GM13977 (cell line): ENCODE measurements at places on chromosomes 11 and 22.

GRCh38 chr22:30169002-30169401, 77.6 kb downstream of the LIF start:
- no peak for DNase-seq

DNA sequence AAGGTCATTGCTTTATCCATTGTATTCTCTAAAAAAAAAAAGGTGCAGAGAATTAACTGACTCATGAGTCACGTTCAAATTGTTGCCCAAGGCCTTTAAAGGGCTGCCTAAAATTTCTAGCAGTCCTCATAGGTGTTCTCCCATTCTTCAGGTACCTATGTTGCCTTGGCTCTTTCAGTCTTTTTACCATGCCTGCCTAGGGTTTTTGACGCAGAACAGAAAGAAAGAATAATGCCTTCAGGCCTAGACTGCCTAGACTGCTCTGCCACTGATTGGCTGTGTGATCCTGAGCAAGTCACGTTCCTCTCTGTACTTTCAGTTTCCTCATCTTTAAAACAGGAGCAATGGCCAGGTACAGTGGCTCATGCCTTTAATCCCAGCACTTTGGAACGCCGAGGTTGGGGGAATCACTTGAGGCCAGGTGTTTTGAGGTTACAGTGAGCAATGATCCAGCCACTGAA, 21.5 kb downstream of the CTSC start:
- no peak for DNase-seq

DNA sequence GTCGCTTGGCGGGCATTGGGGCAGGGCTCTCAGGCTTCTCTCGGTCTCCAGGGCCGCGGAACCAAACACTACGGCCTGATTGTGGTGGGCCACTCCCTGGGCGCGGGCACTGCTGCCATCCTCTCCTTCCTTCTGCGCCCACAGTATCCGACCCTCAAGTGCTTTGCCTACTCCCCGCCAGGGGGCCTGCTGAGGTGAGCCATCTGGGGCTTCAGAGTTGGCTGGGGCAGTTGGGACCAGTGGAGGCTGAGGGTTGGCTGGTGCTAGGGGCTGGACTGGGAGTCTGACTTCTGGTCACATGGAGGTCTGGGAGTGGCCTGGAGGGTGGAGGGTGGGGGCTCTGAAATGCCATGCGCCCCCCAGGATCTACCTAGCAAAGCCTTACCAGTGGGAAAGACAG, 15.3 kb upstream of the MYRF start:
- no peak for DNase-seq

- no peak for DNase-seq
These were observed 131.4 kb downstream of the DCDC1 start for GRCh38 chr11:31237819-31238760.

- no peak for DNase-seq
These were observed 1768.6 kb downstream of the LRRC4C start for GRCh38 chr11:39690856-39691255.

DNA sequence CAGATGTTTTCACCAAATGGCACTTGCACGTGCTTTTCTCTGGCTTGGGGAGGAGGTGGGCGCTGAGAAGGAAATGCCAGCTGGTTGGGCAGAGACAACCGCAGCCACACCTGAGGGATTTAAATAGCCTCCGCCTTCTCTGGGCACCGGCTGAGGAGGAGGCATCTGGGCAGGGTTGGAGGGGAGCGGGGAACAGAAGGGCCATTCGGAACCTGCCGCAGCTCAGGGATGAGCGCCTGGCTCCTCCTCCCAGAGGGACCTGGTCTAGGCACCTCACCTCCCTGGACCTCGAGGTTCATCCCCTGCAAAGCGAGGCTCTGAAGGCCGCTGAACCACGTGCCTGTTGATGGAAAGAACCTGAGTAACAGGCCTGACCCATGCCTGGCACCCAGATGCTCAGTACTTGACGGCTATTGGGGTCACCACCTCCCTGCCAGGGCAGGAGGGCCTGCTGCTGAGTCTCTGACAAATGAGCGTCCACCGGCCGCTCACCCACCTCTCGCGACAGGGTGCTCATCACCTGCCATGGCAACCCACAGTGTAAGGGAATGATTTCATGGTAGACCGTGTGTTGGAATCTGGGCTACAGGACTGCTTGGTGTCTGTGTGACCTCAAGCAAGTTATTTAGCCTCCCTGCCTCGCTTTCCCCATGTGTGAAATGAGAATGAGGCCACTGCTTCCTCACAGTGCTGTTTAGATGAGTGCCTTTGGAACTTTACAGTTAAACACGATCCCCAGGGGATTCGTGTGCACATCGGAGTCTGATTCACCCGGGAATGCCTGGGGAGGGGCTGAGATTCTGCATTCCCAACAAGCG, 2.0 kb upstream of the KDELR3 start:
- no peak for DNase-seq

DNA sequence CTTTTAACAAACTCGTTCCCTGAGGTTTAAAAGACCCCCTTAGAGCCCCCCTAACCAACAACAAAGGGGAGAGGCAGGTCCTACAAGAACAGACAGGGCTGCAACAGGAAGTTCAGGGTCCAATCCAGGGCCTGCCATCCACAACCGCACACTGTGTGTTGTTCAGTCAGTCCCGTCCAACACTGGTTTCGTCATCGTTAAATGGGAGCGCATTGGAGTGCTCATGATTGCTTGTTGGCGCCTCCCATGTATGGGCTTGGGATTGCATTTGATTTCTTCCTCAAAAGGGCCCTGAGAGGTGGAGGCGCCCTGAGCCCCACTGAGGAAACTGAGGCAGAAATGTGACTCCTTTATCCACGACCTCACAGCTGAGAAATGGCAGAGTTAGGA, 174.1 kb downstream of the MN1 start:
- DNase-seq, result no peak

DNA sequence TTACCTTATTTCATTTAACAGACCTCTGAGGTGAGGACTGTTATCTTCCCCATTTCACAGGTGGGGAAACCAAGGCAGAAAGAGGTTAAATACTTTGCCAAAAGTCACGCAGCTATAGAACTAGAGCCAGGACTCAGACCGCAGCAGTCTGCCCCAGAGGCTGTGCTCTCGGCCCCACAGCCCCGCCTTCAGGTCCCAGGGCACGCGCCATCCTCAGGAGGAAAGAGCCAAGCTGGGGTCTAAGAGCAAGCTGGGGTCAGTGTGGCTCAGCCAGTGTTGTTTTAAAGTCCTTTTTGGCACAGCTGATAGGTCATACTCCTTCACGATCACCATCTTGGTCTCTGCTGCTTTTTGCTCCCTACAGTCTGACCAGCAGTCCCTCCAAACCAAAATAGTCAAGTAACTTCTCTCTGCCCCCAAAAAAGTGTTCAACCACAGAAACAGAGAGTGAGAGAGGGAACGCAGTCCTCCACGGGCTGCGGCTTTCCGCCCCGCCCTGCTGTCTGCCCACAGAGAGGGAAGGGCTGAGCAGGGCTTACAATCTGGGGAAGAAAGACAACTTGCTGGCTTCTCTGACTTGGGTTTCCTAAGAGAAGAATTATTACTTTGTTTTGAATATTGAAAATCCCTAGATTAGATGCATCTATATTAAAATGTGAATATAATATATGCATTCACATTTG, 137.2 kb upstream of the OPCML start:
- no peak for DNase-seq

- no peak for DNase-seq
These were observed 28.6 kb upstream of the BID start for GRCh38 chr22:17802822-17803221.

GRCh38 chr22:27450448-27450847, 351.1 kb downstream of the MN1 start:
- no peak for DNase-seq

DNA sequence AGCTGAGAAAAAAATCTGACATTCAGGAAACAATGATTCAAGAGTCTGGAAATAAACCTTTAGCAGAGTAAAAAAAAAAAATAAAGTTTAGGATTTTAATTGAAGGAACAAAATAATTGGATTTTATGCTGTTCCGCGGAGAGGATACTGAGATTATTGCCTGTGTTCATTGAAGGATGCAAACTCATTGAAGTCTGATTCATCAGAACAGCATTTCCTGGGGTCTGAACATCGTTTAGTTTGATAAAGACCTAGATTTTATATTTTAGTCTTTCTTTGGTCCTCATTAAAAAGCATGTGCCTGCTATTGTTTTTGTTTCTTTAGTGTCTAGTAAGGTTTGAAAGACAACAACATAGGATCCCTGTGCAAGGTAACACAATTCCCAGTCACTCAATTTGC, 4.5 kb downstream of the TLCD5 start:
- DNase-seq, result no peak

DNA sequence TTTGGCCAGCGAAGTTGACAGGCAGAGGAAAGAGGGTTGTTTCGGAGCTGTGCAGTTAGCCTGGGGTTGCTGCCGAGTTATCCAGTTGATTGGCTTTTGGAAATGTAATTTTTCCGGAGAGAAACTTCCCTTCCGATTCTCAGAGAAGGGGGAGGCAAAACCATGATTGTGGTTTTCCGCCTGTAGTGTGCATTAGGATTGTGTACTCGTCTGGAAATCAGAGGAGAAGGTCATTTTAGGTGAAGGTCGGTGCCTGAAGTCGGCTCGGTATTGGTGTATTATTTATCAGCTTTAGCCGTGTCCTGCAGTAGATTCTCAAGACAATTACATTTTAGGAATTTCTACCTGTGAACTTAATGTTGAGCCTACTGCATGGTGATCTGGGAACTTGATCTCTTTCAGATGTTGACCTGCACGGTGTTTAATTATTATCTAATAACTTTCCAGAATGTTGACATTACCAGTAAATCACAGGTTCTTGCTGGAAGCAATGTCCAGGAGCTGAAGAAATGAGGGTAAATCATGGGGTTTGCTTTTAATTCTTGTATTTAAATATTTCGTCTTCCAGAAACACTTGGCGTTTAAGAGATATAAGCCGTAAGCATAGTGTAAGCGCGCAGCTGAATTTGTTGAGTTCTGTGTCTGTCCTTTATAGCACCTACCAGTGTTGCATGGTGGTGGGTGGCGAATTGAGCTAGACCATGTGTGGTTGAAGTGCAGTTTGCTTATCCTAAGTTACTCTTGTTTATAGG, 1.3 kb downstream of the ARHGEF12 start:
- no peak for DNase-seq

- DNase-seq, result no peak
These were observed 6.1 kb downstream of the MPZL3 start for GRCh38 chr11:118245936-118246562.

DNA sequence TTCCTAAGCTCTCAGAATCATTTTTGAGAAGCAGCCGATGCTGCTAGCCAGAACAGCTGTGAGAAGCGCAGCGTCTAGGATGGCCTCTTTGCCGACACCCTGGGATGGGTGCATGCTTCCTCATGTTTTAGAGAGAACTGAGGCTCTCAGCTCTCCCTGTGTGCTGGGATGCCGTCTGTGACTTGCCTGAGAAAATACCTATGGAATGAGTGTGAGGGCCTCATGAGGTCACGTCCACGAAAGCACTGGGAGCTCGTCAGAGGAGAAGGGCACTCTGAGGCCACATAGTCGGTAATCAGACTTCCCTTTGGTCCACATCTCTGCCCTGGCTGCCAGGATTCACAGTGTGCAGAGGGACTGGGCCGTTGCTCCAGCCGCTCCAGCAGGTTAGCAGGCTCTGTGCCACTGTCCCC, 54.7 kb downstream of the MICAL3 start:
- no peak for DNase-seq

DNA sequence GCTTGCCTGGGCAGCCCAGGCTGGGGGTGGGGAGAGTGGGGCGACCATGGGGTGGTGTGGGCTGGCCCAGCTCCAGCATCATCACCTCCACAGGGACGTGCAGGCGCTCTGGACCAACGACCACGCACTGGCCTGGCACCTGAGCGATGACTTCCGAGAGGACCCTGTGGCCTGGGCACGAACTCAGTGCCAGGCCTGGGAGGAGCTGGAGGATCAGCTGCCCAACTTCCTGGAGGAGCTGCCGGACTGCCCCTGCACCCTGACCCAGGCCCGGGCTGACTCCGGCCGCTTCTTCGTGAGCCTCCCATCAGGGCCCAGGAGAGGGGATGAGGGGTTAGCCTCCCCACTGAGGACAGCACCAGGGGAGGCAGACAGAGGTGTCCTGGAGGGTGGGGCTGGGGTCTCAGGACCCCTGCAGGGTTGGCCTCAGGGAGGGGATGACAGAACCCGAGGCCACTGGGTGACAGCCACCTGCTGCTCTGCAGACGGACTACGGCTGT, 3.8 kb downstream of the SUSD2 start:
- no peak for DNase-seq

DNA sequence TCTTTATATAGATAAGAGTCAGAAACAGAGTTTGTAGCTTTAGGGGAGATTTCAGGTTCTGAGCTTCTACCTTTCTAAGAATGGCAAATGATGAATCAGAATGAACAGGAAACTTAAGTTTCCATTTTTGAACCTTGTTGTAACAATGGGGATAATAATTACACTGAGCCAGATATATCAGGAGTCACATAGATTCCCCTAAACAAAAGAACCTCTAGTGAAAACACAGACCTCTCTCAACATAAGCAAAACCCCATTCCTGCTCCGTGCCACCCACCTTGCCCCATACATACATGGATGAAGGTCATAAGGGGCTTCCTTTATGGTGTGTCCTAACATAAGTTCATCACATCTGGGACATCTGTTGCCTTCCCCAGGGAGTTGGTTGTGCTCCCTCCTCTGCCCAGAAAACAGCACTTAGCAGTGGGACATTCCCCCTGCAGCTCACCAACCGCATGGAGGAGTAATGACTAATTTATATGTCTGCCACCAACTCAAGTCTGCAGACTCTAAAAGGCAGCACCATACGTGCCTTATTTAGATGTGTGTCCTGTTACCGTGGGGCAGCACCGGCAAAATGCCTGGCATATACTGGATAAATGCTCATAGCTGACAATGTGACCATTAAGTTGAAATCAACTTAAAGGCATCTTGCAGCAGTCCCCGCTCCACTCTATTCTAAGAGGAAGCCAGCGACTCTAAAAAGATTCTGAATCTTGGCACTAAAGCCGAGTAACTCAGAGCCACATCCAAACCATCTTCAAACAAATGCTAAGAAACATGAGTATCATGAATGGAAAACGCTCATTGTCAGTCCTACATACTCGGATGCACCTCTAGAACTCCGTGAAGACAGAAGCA, 8.0 kb downstream of the JAML start:
- DNase-seq, result peak; percentile 26

DNA sequence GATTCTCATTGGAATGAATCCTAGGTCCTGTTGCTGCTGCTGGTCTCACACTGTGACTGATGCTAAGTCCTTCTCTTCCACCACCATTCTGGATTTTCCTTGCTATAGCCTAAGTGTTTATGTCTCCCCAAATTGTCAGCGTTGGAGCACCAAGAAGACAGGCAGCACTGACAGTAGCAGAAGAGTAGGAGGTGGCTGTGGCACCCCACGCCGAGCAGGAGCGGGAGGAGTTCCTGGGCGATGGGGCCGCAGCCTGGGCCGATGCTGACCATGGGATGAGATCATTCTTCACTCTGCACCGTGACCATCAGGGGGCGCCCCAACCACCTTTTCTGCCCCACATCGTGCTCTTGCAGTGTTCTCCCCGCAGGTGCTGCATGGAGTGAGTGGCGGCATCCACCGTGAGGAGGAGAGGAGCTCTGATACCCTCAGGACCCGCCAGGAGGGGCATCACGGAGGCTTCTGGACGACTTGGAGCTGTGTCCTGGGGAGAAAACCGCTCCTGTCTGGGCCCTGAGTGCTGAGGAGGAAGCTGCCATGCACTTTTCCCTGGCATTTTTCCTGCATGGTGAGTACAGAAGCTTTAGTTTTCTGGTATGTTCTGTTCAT, 57.0 kb downstream of the LRRC74B start:
- DNase-seq, result peak; percentile 83

GRCh38 chr11:23079382-23079813, 219.1 kb upstream of the CCDC179 start:
- DNase-seq, result peak; percentile 6
